Activated CD4-positive, CD25-positive, alpha-beta regulatory T cell treated with anti-CD3 and anti-CD28 coated beads, Interleukin-2, amount 50 U/mL, for 24 hours (primary cell): ENCODE measurements at places on chromosomes 7 and 10.

DNA sequence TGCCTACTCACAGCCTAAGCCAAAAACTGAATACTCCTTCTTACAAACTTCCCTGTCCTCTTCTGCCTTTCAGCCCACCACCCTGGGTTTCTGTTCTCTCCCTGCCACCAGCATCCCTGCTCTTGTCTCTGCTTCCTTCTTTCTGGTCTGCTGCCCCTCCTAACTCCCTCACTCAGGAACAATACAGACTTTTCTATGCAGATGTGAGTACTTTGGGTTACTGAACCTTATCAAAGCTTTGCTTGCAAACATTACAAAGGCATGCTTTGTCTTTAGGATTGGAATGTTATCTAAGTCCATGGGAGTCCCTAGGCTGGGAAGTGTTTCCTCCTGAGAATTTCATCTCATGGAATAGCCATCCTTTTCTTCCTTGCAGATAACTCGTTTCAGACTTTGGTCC lies 28.9 kb downstream of the CNNM1 start:
- no peak for ATAC-seq

DNA sequence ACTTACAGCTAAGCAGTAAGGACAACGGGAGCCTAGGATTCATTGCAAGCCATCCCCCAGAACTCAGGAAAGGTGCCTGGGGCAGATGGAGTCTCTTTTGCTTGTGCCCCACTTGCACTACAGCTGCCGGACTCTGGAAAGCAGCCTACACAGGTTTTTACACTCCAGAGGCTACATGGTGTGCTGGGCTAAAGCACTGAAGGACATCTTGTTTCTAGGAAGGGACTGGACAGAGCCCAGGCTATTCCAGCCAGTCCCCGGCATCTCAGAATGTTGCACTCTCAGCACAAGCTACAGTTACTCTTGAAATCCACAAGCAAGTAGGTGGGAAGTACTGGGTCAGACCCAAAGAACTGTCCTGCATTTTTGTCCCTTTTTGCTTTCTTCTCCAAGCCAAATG lies 333.1 kb downstream of the TNS3 start:
- ATAC-seq, result no peak

DNA sequence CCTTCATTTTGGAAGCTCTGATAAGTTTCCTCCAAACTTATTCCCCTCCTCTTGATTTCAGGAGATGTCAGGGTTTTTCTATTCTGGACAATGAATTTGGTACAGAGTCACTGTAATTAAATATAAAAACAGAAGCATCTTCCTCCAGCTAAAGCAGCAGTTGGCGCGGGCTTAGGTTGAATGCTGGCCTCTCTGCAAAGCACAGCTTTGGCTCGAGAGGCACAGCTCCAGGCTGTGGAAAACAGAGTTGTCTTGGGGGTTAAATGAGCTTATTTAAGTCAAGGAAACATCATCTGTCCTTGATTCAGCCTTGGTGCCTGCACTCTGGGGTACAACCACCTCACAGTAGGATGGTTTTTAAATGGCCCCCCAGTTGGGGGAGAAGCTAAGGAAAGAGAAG lies 35.0 kb upstream of the PDCD4 start:
- ATAC-seq, result no peak

DNA sequence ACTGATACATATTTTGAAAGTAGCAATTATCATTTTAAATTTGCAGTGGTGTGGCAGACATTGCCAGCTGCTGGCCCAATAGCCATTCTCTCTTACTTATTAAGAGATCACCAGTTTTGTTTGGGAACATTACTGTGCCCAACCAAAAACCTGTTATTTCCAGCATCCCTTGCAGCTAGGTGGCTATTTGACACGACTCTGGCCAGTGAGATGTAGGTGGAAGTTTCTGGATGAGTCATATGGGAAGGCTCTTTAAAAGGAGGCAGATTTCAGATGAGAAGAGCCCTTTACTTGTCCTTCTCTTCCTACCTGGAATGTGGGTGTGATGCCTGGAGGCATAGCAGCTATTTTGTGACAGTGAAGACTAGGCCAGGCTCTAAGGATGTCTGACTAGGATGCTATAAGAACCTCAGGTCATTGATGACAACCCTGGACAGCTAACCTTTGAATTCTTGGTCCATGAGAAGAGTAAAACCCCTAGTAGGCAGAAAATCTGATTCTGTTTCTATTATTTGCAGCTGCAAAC lies 77.9 kb downstream of the CARD11 start:
- ATAC-seq, result no peak

DNA sequence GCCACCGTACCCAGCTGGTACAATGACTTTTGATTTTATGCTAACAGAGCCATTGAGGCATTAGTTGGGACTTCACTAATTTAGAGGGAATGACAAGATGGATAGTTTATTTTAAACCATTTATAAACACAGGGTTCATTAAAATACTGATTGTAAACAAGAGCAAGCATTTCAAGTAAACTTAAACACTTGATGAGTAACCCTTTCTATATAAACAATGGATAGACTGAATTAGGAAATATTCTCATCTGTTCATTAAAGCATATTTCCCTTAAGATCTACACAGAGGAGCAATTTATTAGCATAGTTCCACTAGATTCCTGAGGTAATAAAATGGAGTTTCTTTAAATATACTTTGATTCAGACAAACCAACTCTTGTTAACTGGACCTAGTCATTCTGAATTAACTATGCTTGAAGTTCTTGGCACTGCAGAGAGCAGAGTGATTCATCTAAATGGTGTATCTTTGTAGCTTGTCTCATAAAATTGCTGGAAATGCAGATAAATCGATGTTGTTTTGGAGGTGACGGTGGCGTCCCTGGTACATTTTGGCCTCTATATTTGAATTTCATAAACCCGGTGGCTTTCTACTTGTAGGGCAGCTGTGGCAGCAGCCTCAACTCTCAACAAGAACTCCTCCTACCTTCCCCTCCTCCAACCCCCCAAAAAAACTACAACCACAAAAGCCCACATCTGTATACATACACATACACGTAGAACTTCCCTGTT lies 15.4 kb upstream of the VDAC2 start:
- no peak for ATAC-seq

DNA sequence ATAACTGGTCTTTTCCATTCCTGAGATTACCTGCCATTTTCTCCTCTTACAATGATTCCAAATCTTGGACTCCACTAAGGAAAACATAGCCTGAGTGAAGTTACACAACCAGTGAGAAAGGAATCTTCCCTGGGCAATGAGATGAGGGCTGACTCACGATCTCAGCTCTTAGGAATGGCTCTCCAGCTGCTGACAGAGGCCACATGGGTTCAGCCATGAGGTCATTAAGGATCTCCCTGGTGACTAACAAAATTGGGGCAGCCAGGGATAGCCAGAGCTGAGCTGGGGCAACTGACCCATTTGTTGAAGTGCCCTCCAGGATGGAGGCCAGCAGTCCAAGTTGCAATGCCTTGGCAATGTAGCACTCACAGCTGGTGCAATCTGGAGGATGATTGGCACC lies 78.7 kb upstream of the MKLN1 start:
- no peak for ATAC-seq

DNA sequence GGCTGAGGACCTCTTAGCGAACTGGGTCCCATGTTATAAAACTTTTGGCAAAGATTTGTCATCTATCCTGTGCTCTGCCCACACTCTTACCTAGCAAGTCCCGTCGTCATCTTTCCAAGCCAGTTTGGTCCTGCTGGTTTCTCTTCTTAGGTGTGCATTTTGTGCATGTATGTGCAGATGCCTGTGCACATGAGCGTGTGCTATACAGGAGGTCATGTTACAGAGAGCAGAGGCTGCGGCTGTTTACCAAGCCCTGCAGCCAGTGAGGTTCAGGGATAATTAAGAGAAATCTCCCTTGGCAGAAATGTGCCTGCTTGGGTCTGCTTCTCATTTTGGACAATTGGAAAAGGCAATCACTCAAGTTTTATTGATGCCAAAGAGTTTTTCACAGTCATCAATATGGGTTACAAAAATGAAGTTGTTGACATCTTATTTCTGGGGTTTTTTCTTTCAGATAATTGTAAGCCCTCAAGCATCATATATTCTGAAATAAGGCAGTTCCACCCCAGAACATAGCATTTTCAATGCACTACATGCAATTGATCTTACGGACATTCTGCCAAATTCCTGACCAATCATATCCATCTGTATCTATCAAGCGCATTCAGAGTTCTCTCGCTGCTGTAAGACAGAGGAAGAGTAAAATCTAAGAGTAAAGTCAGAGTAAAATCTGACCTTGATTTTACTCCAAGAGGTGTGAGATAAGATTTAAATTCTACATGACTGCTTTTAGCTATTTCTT lies 361.4 kb upstream of the ZNF32 start:
- no peak for ATAC-seq

- no peak for ATAC-seq
Measured at GRCh38 chr10:102185811-102186527, 33.8 kb downstream of the NOLC1 start.

DNA sequence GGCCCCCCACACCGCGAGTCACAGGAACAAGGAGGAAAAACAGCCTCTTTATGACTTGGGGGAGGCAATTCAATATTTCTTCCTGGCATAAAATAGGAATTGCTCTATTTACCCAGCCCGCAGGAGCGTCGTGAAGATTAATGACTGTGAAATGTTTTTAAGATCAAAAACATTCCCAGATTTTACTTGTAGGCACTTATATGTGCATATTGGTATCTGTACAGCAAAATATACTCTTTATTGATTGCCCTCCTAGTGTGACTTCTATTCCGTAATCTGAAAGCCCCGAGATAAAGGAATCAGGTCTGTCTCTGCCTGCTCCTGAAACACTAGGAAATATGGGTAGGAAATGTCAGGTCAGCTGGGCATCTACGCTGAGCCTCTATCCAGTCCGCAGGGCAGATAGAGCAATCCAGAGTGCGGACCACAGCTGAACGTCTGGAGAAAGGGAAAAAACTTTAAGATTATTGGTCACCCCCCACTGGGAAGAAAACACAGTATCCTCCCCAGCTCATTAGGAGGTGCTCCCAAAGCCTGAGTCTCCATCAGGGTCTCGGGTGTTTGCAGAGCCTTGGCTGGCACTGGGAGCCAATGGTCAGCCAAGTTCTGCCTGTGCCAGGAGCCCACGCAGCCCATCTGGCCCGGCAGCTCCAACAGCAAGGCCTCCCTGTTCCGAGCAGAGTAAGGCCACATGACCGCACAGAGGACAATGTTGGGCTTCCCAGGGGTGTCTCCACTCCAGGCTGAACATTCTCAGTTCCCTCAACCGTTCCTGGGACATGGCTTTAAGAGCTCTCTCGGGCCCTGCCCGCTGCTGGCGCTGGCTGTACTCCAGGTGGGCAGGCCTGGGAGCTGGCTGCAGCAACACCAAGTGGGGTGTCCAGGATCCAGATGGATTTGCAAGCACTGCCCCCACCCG lies 7.7 kb downstream of the CTBP2 start:
- ATAC-seq, result no peak

DNA sequence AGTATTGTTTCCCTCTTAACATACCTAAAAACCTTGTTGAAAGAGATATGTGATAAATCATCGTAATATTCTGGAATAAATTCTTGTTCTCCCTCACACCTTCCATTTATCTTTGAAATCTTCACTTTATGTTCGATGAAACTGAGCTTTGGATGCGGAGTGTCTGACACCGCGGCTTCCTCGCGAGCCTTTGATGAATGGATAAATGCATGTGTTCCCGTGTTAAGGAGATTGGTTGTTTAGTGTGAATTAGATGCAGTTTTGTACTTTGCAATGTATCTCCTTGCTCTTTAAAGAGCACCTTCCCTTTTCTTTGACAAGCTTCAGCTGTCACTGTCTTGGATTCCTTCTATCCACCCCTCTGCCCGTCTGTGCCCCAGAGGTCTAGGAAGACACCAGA lies 138.1 kb downstream of the DOCK1 start:
- no peak for ATAC-seq

DNA sequence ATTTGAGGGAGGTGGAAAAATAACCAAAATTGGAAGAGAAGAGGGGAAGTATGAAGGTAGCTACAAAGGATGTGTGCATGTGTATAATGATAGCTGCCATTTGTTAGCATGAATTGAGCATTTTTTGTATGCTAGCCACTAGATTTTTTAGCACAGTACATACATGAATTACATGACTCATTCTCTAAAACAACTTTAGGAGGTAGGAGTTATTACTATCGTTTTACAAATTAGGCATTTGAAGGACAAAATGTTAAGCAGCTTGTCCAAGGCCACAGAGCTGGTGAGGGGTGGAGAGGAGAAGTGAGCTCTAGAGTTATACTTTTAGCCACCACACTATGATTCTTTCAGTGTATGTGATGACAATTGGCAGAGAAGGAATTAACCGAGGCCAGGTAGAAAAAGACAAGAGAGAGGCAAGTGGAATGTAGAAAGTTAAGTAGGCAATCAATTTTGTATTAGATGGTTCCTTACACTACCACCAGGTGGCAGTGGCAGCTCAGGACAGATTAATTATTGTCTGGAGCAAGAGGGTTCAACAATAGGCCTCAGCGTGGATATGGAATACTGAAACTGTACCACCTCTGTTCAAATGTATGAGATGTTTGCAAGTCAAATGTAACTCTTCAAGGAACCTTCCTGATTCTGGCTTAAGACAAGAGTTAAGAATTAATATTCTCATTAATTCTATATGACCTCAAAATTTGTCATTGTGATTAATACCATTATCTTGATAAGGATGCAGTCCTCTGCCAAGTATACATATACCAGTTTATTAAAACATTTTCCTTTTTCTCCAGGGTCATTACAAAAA lies 128.0 kb downstream of the MBL2 start:
- ATAC-seq, result no peak

DNA sequence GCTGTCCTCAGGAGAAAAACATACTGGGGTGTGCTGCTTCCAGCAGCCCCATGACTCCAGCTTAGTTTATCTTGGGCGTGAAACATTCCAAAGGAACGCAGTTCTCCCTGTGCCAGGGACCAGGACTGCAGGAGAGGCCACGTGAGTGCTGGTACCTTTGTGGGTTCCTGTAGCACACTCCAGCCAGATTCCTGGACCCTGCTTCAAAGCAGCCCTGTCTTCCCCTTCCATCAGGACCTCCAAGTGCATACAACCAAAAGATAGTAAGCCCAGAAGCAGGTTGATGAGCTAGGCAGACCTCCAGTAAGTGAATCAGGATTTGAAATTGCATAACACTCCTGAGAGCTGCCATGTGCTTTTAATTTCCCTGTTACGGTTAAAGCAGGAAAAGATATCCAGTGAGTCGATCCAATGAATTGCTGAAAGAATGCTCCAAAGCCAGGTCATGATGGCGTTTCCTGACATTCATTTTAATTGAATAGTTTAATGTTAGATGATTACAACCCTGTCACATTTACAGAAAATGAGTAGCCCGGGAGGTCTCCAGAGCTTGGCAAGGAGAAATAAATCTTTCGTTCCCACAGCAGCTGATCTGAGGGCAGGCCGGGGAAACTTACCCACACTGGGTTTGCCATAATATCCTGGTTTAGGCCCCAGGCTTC lies 38.9 kb upstream of the CPXM2 start:
- ATAC-seq, result no peak

DNA sequence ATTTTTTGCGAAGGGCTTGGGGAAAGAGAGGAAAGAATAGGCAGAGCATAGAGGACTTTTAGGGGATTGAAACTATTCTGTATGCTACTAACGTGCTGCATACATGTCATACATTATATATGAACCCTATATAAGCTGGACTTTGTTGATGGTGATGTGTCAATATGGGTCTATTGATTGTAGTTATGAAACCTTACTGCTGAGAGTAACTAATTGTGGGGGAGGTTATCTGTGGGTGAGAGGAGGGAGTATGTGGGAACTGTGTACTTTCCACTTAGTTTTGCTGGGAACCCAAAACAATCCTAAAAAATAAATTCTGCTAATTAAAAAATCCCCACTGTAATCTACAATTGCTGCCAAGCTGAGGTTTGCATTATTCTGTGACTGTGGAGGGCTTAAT lies 15.3 kb upstream of the CYP2C19 start:
- ATAC-seq, result no peak
